ENCODE measurements at places on chromosomes 13 and 19. TPM values are rescaled to one million over a fixed set of nuclear protein-coding genes. Genes with fewer than 3 reads are reported as not detected.

Gene FFAR3
- not detected for total RNA-seq

Gene LILRA6
- not detected for total RNA-seq

Gene FAM216B
- not detected for total RNA-seq

Gene RUBCNL
- total RNA-seq, result not detected

Gene ZNF234
- total RNA-seq, result 9.7 TPM

Gene ZNF681
- 1.3 TPM for total RNA-seq
